ENCODE measurements at places on chromosomes 12 and 14. TPM values are rescaled to one million over a fixed set of nuclear protein-coding genes. Genes with fewer than 3 reads are reported as not detected.

DNA sequence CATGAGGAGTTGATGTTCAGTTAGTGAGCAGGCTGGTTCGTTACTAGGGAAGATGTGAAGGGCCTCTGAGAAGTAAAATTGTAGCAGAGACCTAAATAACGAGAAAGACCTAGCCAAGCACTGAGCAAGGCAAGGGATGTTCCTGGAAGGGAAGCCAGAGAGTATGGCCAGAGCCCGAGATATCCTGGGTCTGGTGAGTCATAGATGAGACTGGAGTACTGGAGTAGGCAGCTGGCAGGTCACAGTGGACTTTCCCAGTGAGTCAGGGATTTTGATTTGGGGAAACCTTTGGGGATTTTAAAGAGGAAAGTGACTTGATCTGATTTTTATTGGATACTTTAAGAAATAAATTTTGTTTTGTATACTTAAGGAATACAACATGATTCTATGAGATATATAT is 369.0 kb downstream of the DIO2 start:
- no peak for DNase-seq

The DLK1 gene
- polyA plus RNA-seq = 6.9 TPM

The MPHOSPH9 gene
- polyA plus RNA-seq = 25.5 TPM

DNA sequence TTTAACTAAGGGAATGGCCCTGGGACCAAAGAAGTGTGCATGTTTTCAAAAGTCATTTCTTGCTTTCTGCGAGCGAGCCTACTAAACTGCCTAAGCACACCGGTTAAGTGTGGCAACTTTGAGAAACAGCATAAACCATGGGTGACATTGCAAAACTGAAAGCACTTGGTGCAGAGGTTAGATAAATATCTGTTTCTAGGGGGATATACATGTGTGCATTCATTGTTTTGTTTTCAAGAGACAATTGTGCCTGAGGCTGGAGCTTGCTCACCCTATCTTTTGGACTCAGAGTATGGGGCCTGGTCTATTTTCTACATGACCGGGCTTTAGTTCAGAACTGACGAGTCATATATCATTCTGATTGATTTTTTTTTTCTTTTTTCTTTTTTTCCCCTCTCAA is 923.4 kb downstream of the NRXN3 start:
- DNase-seq = no peak

- DNase-seq = no peak
Measured at GRCh38 chr14:90177539-90178189, 78.7 kb upstream of the PSMC1 start.

The KLHDC1 gene
- 7.6 TPM for polyA plus RNA-seq

The POLE gene
- polyA plus RNA-seq = 19.3 TPM

- no peak for DNase-seq
Measured at GRCh38 chr12:47296828-47297227, 217.1 kb upstream of the AMIGO2 start.

- DNase-seq = no peak
Measured at GRCh38 chr12:75823475-75823874, 208.1 kb downstream of the PHLDA1 start.

DNA sequence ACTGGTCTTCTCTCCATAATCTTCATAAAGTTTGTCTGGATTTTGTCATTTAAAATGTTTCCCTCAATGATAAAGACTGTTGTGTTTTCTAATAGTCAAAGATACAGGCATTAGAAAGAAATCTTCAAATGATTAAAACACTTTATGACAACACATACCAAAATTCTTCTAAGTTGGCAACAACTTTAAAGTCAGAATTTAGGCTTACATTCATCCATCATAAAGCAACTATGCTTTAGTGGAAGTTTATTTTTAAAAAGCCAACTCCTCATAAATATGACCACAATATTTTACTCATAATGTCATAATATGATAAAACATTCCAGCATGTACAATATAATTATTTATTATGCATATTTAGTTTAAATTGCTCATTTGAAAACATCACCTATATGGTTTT is 17.2 kb upstream of the CCER1 start:
- no peak for DNase-seq

GRCh38 chr14:102314242-102315011 is 5.1 kb upstream of the ZNF839 start:
- no peak for DNase-seq

DNA sequence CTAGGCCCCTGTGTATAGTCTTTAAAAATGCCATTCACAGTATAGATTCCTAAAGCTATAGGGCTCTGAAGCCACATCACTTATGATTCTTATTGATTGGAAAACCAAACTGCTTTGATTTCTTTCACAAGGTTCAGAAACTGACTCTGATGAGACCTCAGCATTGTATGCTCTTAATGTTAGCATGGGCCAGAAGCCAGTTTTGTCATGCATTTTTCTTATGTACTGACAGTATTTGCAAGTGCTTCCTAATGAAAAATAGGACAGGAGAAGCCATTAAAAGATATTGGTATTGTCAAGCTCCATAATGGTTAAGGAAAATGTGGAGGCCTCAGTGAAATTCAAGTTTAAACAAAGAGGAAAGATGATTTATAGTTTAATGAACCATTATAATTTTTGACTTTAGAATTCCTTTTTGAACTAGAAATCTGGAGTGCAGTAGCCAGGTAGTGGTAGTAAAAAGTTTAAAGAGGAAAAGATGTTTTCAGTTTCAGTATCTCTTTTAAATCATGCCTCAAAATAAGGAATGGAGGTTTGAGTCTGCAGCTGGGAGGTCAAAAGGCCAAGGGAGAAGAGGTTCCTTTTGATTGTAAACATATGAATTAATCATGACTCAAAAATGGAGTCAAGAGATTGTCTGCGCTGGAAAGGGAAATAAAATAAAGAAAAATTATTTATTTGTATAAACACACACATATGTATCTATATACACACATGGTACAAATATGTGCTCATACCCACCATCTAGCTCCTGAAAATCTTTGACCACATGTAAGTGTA is 388.1 kb upstream of the PRICKLE1 start:
- DNase-seq = no peak

- DNase-seq = no peak
Measured at GRCh38 chr14:102344485-102344884, 18.2 kb downstream of the CINP start.

- no peak for DNase-seq
Measured at GRCh38 chr12:131217024-131217586, 263.4 kb downstream of the ADGRD1 start.

The CMA1 gene
- polyA plus RNA-seq = 0.96 TPM

- DNase-seq = no peak
Measured at GRCh38 chr12:1705774-1706631, 15.1 kb downstream of the ADIPOR2 start.

The BRF1 gene
- 29.8 TPM for polyA plus RNA-seq

DNA sequence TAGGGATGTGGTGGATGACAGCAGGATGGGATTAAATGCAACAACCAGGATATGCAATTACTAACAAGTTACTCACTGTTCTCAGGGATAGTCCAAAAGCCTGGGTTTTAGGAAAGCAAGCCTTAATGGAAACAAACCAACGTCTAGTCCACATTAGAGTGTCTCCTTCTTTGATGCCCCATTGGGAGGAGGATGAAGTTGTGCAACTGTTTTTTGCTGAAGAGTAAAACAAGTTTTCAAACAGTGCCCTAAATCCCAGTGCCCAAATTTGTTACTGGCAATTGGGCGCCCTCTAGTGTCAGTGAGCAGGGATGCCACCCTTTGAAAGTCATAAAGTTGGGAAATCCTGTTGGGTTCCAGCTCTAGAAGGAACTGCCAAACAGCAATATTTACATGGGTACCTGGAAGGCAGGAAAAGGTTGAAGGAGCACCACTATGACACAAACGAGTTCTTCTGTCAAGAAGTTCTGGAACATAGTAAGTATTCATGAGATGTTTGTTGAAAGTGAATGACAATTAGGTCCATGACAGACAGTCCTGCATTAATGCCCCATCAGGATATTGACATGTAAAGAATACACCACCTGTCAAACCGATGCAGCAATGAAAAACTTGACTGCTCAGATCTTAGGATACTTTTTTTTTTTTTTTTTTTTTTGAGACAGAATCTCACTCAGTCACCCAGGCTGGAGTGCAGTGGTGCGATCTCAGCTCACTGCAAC is 11.1 kb upstream of the DPF3 start:
- DNase-seq = no peak

DNA sequence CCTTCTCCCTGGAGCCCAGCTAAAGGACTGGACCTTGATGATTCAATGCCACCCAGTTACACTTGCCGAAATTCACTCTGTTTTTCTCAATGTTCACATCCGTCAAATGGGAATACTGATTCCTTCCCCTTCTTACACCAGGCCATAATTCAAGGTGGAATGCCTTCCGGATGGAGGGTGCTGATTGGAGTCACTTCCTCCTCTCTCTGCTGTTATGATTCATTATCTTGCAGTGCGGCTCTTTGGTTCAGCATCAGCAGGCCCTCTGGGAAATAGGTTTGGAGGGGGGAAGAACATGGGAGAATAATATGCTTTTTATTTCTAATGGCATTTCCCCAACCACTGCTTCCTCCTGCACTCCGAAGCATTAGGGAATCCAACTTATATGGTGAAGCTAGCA is 390.6 kb upstream of the TBX3 start:
- DNase-seq = no peak

The OR11H6 gene
- not detected for polyA plus RNA-seq

DNA sequence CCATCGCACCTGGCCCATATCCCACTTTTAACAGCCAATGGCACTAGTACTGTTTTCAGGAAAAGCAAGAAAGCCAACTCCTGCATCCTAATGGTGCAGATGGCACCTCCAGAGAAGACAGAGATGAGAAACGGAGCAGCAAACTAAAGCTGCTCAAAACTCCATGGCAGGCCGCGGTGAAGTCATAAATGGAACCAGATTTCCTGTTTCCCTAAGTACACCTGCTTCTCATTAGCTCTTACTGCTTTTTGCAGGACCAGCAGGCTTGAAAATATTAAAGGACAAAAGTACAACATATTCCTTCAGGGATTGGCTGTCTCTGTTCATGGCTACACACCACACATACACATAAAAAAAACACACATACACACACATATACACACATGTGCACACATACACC is 36.7 kb upstream of the LGALS3 start:
- DNase-seq = no peak

DNA sequence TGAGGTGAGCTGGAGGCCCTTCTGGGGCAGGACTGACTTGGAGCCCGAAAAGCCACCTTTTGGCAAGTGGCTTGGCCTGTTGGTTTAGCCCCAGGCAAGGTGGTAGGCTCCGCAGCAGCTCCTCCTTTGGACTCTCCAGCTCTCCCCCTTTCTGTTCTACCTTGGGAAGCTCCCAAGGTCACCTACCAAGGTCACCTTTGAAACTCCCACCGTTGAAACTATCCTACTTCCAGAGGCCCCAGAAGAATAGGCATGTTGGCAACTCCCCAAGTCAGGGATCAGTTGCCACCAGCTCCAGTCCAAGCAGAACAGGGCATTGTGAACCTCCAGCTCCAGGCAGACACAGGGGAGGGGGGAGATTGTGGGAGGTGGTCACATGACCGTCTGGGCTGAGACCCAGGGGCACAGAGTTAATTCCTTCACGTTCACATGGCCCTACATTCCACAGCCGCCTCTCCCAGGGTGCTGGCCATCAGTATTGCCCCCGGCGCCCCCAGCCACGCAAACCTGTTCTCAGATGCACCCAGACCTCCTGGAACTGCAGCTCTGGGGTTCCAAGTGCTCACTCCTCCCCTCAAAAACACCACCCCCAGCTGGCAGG is 14.4 kb downstream of the IRF2BPL start:
- DNase-seq = no peak

The HOXC6 gene
- 0.43 TPM for polyA plus RNA-seq

DNA sequence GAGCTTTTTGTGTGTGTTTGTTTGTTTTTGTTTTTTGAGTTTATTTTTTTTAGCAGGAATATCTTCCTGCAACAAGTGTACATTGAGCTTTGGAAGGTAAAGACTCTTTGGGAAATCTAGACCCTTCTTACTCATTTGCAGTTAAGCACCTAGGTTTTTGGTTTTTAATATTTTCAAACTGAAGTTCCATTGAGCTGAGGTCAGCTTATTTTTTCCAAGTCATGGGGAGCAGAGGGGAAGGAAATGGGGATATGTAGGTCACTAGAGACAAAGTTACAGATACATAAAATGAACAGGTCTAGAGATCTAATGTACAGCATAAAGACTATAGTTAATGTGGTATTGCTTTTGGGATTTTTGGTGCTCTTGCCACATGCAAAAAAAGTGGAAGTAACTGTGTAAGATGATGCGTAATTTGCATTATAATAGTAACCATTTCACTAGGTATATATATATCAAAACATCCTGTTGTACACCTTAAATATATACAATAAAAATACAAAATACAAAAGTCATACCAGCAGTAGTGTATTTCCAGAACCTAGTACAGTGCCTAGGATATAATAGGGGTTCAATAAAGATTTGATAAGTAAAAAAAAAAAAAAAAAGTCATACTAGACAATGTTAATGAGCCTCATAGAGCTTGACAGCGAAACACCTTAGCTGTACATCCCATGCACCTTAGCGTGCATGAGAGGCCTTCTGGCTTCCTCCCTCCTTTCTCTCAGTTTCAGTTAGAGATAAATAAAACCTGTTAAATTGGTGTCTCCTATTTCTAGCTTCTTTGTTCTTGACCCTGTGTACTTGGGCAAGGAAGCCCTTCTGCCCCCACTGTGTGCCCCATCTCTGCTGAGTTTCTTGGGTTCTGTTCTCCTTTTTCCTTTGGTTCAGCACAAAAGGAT is 22.7 kb downstream of the CGRRF1 start:
- no peak for DNase-seq

The RNASE1 gene
- polyA plus RNA-seq = 491 TPM

The TEX52 gene
- not detected for polyA plus RNA-seq

DNA sequence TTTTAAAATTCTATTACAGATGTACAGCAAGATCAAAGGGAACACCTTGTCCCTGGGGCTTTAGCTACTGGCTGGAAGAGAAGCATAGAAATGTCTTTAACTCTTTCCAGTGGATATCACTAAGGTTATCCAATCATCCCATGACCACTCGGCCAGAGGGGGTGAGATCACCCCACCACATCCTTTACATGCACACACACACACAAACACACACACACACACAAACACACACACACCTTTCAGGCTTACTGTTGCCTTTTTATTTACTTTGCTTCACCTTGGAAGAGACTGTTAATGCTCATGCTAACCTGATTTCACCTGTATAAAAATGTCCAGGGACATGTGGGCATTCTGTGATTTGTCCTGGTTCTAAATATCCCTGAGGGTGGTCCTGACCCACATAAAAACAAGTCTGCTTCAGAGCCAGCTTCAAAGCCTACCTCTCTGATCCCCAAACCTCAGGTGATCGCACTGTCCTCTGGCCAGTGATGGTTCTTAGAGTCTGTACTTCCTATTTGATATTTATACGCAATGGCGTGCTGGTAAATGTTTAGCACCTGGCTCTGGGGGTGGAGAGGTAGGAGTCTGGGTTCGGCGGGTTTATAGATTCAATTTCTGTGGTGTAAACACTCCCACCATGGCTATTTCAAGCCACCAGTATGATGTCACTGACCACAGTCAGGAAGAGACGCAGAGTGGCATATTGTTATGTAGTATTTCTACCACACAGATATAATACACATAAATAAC is 166.1 kb upstream of the EEA1 start:
- no peak for DNase-seq

GRCh38 chr12:68234140-68234539 is 8.5 kb upstream of the IL26 start:
- no peak for DNase-seq
